Astrocyte of the cerebellum (primary cell): ENCODE measurements at places on chromosomes 3 and 15.

- DNase-seq = no peak
Measured at GRCh38 chr3:85890043-85890555, 931.3 kb downstream of the CADM2 start.

DNA sequence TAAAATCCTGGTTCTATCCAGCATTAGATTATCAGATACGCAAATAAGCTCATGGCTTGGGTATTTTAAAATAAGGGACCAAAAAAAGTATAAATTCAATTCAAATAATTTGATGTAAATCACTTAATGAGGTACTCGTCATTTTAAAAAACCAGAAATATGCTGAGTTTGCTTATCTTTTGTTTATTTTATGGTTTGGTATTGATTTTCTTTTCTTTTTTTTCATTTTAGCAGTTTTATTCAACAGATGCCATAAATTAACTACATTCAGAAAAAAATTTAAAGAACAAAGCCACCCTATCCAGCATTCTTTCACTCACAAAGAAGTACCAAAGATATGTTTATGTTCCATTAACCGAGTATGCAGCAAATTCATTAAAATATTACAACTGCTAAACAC, 22.6 kb downstream of the DENND4A start:
- DNase-seq = no peak

- no peak for DNase-seq
Measured at GRCh38 chr3:58723173-58723572, 56.6 kb upstream of the FAM3D start.

- DNase-seq = no peak
Measured at GRCh38 chr15:100710744-100711515, 108.5 kb downstream of the ASB7 start.

- no peak for DNase-seq
Measured at GRCh38 chr15:27583651-27584050, 515.5 kb downstream of the OCA2 start.
